Ureter (tissue), 1 donor: ENCODE measurements at places on chromosomes 5 and 9. TPM values are rescaled to one million over a fixed set of nuclear protein-coding genes. Genes with fewer than 3 reads are reported as not detected.

DNA sequence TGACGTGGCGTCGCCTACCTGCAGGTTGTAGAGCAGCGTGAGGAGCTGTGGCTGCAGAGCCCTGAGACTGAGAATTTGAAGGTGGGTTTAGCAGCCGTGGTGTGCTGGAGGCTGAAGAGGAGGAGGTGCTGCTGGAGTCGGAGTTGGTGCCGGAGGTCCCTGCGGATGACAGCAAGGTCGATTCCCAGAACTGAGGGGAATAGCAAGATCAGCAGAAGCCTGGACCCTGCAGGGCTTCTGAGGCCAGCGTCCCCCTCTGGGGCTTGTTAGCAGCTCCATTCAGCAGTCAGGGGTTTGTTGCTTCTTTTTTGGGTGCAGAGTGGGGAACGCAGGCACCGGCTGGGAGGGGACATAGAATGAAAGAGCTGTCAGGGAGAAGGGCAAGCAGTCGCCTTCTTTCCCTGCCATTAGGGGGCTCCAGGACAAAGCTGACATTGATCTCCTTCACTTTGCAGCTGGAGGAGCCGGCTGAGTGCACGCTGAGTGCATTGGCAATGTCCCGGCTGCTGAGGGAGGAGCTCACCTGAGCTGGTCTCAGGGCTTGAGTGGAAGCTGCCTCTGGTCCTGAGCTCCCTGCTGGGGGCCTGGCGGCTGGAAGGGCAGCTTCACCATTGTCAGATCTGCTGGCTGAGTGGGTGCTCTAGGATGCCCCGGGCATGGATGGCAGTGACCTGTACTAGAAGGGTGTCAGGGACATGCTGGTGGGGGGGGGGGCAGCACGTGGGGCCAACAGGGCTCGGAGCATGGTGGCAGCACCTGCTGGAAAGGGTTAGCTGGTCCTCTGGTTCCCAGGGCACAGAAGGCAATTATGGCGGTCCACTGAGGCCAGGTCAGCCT, 20.8 kb downstream of the OBP2B start:
- DNase-seq: no peak

GRCh38 chr9:131731237-131731636, 8.6 kb downstream of the RAPGEF1 start:
- no peak for DNase-seq

- no peak for DNase-seq
Measured at GRCh38 chr5:93570294-93571113, 10.5 kb downstream of the NR2F1-AS1 start.

DNA sequence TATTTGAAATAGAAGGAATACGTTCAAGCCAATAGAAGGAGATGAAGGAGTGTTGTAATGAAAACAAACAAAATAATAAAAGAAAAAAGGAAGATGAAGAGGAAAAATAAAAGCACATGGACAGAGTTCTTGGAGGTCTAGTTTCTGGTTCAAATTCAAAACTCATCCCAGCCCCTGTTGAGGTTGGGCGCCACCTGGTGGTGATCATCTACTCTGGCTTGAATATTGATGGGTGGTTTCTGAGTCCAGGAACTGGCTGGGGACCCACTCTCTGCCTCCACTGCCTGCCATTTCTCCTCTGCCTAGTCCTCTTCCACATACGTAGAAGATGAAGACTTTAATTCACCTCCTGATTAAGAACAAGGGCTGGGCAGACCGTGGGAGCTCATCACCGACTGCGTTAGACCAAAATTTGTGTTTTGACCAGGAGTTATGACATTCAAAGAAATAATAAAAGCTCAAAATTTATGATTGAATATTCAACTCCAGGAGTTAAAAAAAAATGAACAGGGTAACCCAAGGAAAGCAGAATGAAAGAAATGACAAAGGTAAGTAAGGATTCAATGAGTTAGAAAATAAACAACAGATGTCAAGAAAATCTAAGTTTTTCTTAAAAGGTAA, 99.0 kb upstream of the SLC1A3 start:
- peak; percentile 79 for DNase-seq

Gene IL13
- total RNA-seq: not detected

GRCh38 chr5:76021936-76022584, 61.1 kb upstream of the SV2C start:
- no peak for DNase-seq

GRCh38 chr5:132063090-132063911, 2.8 kb downstream of the IL3 start:
- peak; percentile 74 for DNase-seq

- no peak for DNase-seq
Measured at GRCh38 chr9:16811987-16812685, 58.3 kb downstream of the BNC2 start.

DNA sequence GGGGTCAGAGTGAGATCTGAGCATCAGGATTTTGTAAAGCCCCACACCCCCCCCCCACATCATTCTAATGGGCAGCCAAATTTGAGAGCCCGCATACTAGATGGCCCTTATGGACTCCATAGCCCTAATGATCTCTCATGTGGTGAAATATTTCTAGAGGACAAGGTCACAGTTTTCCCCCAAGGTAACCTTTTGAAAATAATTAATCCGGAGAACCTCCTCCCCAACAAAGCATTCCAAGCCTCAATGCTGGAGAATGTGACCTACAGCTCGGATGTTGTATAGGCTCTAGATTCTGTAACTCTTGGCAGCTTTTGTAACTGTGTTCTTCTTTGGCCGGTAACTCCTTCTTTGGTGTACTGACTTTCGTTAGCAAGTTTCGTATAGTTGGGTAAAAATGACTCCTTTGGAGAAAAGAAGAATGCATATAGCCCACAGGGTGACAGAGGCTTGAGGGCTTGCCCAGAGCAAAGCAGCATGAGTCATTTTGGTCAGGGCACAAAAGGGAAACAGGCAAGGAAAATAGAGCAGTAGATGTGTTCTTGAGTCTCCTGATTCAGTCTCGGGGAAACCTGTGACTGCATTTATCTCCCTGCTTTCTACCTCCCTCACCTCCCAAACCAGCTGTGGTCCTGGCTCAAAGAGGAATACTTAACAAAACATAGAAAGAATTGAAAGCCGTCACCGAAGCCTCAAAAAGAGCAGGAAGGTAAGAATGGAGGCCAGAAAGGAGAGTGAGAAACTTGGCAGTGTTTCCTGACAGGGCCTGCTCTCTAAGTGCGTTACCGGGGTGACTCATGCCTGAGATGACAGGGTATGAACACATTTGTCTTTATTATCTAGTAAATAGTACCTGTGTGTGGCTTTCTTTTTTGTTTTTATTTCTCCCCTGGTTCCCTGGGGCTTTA, 6.6 kb upstream of the XPA start:
- no peak for DNase-seq

Gene TNC
- total RNA-seq: 61.2 TPM

- DNase-seq: peak; percentile 68
Measured at GRCh38 chr5:135944967-135945560, 9.7 kb downstream of the LECT2 start.

Gene PCDHGA2
- 2.6 TPM for total RNA-seq

GRCh38 chr5:141349917-141350619, at the start of gene PCDHGB1:
Gene PCDHGB1 (plus strand): TSS chr5:141350099. CDS start chr5:141350261, 162 bp downstream.
- no peak for DNase-seq

GRCh38 chr9:129487658-129488483, 133.0 kb downstream of the C9orf50 start:
- DNase-seq: peak; percentile 77
